ENCODE measurements at places on chromosomes 7 and 10.

- no peak for DNase-seq
These were observed 159.1 kb downstream of the ARHGAP12 start for GRCh38 chr10:31769564-31769963.

GRCh38 chr7:29158795-29159423 is 12.6 kb upstream of the CPVL start:
- no peak for DNase-seq

DNA sequence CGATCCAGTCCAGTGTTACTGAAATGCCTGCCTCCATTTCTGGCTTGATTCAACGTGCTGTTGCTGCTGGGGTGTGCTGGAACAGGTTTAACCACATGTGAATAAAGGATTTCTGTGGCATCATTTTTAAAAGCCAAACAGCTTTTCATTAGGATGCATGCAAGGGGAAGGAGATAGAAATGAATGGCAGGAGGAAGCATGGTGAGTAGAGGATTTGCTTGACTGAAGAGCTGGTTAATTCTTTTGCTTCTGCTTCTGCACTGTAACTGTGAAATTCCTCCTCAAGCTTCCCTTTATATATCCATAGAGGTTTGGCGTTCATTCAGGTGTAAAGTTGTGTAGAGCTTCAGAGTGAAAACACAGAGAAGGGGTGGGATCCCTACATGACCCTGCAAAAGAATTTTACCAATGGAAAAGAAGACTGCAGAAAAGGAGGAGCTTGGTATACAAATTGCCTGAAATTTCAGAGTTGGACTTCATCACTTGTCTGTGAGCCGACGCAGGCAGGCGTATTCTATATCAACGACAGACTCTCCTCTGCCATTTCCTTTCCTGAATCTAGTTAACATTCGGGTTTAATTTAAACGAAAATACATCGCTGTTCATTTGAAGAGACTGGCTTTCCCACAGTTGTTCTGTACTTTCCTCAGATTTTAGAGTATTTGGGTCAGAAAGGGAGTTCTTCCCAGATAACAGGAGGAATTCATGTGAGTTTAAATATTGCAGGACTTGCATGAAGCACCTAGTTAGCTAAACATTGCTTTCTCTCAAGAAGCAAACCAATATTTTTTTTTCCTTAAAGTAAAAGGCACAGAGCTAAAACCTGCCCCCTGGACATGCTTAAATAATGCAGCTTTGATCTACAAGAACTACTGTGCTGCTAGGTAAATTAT is at the start of gene SOSTDC1:
SOSTDC1 (minus strand) TSS at position 270 of the 893 bp plus-strand sequence; CDS start at position 200, 70 bp downstream.
- peak; percentile 34 for DNase-seq

GRCh38 chr10:52488606-52489485 is 174.8 kb downstream of the DKK1 start:
- no peak for DNase-seq

DNA sequence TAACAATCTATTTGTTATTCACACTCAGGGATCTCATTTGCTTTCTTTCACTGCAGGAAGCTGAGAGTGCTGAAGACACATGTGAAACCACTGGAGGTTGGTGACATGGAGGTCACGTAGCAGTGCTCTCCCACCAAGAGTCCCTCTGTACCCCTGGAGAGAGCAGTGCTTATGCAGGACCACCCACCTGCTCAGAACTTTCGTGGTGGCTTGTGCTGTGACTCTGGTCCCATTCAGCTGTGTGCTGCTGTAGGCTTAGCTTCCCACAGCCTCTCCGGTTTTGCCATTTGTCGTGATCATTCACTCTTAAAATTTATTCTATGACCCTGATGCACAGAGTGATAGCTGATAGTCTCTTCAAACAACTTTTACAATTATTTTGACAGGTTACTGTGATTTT is 96.0 kb upstream of the RSU1 start:
- DNase-seq, result no peak

DNA sequence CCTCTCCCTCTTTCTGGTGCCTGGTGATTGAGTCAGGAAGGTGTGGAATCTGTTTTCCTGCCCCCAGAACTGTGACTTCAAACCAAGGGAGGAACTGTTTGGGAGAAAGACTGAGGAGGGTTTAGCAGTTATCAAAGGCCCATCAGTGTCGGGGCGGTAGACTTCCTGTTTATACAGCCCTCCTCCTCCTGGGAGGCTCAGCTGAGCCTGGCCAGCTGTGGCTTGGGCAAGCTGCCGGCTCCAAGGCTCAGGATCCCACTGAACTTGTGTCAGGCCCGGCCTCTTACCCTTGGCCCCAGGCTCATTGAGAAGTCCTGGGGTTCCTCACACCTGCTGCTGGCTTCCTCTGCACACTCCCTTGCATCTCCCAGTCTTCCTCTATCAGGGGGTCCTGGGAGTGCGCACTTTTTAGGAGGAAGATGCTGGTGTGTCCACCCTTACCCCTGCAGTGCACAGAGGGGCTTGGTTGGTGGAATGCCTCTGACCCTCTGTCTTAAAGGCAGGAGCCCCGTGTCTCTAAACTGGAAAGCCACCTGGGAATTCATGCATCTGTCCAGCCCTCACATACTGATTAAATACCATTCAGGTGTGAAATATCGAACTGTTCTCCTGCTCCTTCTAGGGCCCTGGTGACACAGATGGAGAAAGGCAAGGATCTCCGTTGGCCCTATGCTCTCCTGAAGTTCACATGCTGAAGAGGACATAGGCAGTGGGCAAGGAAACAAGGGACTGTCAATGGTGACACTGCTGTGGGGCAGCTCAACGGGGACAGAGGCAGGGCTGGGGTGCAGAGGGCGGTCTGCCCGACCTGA is 32.4 kb downstream of the CXCL12 start:
- no peak for DNase-seq

GRCh38 chr7:44575054-44575453 is 1.3 kb upstream of the DDX56 start:
- no peak for DNase-seq

GRCh38 chr7:73909996-73910395 is 49.0 kb downstream of the TMEM270 start:
- DNase-seq, result no peak

- no peak for DNase-seq
These were observed 10.4 kb upstream of the USP54 start for GRCh38 chr10:73601486-73601921.

DNA sequence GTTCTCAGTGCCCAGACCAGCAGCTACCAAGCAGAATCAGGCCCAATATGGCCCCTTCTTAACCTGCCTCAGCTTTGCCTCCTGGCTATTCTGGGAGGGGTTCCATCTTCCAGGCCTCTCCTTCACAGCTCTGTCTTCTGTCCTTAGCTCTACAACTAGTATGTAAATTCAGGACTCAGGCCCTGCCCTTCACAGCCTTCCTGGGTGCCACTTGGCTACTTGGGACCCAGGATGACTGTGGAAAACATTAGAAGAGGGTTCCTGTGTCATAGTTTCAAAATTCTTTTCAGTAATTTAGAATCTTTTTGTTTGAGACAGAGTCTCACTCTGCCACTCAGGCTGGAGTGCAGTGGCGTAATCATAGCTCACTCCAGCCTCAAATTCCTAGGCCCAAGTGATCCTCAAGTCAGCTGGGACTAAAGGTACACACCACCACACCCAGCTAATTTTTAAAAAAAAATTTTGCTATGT is 33.2 kb upstream of the PAPSS2 start:
- no peak for DNase-seq

GRCh38 chr10:32446536-32447406 is 831 bp downstream of the CCDC7 start:
- DNase-seq, result no peak

GRCh38 chr10:52615756-52616394 is 156.7 kb downstream of the MBL2 start:
- no peak for DNase-seq

GRCh38 chr10:130407052-130407451 is 270.9 kb downstream of the GLRX3 start:
- DNase-seq, result no peak

- DNase-seq, result no peak
These were observed 21.0 kb downstream of the OR2F1 start for GRCh38 chr7:143975617-143976016.

GRCh38 chr7:136709876-136710275 is 158.6 kb upstream of the CHRM2 start:
- peak; percentile 15 for DNase-seq

DNA sequence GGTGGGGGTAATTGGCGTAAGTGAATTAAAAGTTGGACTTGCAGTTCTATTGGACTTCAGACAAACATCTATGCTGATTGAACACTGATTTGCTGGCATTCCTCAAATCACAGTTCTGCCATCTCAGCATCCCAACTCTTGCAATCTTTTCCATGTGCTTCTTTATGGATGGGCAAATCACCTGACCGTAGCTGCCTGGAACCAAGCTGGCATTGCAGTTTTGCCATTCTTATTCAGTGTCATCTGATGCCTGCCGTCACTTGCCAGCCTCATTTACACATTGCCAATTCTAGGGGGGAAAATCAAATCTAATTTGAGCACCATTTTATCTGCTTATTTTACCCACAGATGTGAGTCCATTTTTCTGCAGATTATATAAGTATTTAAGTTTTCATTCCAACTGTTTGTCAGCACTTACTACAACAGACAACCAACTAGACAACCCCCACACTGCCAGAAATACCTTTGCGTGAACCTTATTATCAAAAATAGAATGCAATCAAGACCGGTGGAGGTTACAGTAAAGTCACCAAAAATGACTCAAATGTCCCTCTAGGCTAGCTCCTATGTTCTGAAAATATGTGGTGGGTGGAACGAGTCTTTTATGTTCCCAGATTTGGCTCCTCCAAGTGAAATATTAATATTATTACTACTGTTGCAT is 172.3 kb upstream of the CTBP2 start:
- DNase-seq, result no peak

DNA sequence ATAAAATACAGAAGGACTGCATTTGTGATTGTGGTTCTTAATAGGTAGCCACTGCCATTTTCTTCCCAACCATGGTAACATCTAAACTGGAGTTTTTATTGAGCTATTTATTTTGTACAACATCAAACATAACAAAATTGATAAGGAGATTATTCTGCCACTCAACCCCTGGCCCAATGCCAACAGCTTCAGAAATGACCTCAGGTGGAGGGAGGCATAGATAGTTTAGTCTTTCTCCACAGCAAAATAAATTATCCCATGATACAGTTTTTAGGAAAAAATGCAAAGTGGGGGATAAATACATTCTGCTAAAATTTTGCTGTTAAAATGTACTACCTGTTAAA is 57.6 kb downstream of the LRRTM3 start:
- DNase-seq, result no peak

GRCh38 chr7:118214833-118215182 is 9.7 kb upstream of the ANKRD7 start:
- no peak for DNase-seq

GRCh38 chr10:132252412-132252811 is 55.3 kb downstream of the STK32C start:
- no peak for DNase-seq

GRCh38 chr7:50405221-50405620 is 44.9 kb downstream of the FIGNL1 start:
- no peak for DNase-seq

DNA sequence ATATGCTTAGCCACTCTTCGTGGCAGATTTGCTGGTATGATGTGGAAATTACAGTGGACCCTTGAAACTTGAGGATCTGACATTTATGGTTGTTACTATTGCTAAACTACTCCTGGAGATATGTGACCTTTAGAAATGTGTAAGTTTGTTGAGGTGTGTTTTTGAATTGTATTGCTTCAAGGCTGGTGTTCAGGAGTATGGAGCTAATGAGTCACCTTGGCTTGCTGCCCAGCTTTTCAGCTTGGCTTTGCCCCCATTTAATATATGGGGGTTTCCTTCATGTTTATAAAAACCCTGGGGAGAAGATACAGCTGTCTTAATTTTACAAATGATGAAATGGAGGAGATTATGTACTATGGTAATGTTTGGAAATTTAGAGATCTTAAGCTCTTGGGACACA is 11.6 kb downstream of the HBP1 start:
- peak; percentile 25 for DNase-seq

DNA sequence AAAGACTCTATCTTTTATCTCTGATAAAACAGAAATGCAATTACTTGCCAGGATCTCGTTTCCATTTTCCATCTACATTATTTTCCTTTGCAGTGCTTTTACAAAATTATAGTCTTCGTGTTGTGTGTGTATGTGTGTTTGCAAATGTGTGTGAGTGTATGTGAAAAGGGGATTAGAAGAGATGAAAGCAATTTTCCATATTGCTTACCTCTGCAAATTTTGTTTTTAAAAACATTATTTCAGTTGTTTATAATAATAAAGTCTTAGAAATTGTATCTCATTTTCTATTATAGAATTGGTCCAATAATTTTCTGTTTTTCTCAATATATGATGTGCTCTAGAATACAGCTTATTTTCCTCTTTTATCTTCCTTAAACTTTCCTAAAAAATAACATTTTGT is 421.3 kb upstream of the ANKRD30A start:
- no peak for DNase-seq

GRCh38 chr7:82566752-82567151 is 123.2 kb upstream of the CACNA2D1 start:
- no peak for DNase-seq

- no peak for DNase-seq
These were observed 253.3 kb downstream of the PRPF18 start for GRCh38 chr10:13840036-13840435.

GRCh38 chr10:15120523-15120922 is 23.4 kb downstream of the RPP38 start:
- no peak for DNase-seq

DNA sequence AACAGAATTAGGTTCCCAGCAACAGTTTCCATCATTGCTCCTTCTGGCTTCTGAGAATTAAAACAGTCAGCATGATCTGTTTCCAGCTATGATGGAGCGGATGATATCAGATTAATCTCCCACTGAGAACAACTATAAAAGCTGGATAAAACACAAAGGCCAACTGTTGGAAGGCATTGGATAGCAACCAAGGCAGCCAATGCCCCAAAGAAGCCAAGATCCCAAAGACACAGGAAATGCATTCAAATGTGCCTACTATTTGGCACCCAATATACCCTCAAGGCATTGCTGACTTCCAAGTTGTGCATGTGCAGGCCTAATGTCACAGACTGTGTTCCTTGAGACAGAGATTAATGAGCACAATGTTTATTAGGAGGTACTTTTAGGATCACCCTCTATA is 259.3 kb downstream of the ARHGAP12 start:
- no peak for DNase-seq

DNA sequence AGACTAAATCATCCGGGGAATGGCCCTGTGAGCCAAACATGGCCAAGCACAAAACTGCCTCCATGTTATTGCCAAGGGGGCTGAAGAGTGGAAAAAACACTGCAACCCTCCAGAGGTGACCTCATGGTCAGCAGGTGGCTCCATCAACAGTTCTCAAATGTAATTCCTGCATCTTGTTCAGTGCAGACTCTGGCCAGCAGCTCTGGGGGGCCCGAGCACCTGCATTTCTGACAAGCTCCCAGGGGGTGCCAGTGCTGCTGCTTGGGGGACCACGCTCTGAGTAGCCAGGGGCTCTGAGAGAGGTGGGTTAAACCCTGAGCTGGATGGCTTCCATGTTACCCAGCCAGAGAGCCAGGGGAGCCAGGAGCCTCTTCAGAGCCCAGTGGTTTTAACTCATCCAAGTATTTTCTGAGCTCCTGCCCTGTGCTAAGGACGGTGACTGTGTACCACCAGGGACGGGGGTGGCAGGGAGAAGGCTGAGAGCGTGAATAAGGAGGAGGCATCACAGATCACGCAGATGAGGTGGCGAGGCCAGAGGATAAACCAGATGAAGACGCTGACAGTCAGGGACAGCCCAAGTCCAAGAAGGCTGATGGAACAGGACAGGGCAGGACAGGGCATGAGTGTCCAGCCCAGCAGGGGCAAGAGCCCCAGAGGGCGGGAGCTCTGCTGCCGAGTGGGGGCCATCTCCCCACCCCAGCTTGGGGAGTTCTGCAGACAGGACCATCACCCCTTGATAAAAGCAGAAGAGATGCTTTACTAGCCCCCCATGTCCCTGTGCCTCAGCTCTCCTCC is 52.9 kb downstream of the CLEC2L start:
- DNase-seq, result no peak
